ENCODE measurements at places on chromosomes 4 and X.
A peak's percentile ranks its signal among the peaks of the same experiment; 100 is the strongest.

- DNase-seq = no peak
Observed at GRCh38 chr4:88828842-88829571, 131.4 kb upstream of the NAP1L5 start.

- no peak for DNase-seq
Observed at GRCh38 chrX:118506805-118507480, 11.3 kb downstream of the DOCK11 start.

DNA sequence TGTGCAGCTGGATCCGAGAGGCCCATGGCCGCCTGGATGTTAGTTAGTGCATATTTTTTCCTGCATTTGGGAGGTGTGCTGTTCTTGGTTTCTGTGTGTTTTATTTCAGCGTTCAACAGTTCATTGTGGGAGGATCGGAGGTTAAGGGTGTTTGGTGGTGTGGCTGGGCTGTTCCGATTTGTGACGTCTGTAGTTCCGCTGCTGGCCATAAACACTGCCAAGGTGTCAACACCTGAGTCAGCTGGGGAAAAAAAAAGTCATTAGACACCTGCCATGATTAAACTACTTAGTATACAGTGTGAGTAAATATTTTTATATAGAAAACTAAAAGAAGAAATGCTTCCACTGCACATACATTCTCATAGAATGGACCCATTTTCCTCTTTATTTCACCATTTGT, 200.2 kb downstream of the APBB2 start:
- no peak for DNase-seq

DNA sequence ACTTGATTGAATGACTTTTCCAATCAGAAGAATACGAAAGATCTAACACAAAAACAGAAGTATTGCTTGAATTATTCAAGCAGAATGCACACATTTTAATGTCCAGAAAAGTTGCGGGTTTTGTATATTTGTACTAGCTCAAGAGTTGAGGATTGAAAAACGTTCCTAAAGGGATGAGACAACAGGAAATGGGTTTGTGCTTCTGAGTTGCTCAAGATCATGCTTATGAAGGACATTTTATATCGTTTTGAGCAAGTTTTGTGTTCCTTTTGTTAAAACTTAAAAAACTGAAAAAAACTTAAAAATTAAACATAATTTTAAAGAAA, 353 bp upstream of the SMIM10 start:
- no peak for DNase-seq

DNA sequence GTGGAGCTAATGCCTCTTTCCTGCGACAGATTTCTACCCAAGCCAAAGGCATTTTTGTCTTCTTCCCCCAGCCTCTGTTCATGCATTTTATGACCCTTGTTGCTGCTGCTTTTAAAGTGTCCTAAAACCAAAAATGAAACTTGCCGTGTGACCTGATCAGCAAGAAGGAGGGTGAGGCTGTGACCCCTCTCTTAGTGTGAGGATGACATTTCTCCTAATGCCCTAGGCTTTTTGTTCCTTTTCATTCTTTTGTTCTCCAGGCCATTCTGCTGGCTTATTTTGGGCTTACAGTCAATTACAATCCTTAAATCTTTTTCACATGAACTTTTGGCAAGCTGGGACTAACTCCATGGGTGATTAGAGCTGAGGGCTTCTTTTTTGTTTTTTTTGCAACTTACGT, 34.4 kb downstream of the PTTG2 start:
- no peak for DNase-seq

GRCh38 chr4:146943691-146944375, 1.8 kb downstream of the TTC29 start:
- no peak for DNase-seq

DNA sequence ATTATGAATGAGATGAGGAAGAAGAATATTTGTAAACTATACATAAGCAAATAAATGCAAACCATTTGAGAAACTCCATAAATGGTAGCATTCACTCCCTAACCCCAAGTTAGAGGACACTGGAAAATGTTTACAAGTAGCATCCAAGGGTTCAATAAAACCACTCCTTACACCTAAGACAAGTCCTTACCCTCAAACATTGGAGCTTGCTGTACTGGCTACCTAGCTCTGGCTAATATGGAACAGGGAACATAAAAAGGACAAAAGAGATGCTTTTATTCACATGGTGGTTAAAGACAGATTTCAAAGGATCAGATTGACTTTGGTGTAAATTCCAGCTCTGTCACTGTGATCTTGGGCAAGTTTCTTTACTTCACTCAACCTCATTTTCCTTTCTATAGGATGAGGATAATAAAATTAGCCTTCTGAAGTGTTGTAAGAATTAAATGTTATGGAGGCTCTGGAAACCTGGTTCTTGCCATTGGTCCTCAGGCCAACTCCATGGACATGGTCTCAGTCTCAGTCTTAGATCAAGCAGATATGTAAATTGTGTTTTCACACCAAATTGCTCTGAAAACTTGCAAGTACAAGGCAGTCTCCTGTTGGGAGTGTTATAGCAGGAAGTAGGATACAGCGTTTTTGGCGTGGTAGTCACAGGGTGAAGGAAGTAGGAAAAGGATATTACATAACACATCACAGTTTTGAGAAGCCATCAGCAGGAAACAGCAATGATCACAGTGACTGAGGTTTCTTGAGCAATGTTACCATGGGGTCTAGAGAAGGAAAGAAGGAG, 3.3 kb downstream of the CXCL1 start:
- no peak for DNase-seq

DNA sequence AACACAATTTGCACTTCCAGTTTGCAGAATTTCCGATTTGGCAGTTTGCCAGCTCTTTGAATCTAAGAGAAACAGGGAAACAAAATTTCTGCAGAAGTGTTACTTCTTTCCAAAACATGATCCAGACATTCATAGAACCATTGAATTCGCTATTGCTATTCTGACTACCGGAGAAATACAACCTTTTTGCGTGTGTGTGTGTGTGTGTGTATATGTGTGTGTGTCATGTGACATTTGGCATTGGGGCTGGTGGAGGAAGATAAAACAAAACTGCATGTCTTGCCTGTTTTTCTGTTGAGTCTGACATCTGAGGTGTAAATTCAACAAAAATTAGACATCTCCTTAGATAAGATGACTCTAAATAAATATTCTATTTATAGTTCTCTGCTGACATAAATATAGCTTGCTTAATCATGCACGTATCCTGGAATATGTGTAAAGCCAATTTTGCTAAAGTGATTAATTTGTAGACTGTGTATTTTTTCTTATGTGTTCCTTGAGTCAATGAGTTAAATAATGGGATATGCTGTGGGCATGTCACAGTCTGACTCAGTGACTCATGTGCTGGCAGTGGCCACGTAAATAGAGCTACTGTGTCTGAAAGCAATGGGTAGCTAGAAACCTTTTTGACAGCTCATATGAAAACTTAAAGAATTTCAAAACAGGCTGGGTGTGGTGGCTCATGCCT, 98.9 kb downstream of the HPGD start:
- peak; percentile 60 for DNase-seq

DNA sequence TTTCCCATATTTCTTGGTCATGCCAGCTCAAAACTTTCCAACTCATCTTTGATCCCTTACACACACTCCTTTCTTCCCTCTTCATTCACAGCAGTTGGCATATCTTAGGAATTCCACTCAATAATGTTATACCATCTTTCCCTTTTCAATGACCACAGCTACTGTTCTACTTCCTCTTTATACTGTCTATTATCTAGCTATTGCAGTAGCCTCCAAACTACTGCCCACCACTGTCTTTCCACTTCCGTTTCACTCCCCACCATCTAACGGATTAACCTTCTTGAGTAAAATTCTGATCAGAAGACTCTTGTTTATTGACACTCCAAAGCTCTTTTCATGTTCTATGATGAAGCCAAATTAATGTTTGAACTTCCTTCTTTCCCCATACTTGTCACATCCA, 55.8 kb downstream of the ADAMTS3 start:
- DNase-seq = peak; percentile 70

DNA sequence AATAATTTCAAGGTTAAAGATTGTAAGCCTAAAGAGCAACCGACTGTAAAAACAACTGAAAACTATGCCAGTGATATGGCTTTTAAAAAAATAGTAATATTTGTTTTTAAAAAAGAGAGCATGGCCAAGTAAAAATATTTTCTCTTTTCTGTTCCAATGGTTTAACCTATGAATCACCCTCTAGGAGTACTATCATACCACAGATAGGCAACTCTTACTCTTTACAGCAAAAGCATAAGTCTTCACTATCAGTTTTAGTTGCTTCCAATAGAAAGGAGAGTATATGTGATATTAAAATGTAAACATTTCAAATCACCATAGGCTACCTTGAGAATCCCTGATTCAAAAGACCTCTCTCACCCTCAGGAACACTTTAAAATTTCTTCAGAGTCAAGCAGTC, 102.6 kb downstream of the AMELX start:
- no peak for DNase-seq

- no peak for DNase-seq
Observed at GRCh38 chr4:18621186-18621585, 599.6 kb upstream of the LCORL start.

GRCh38 chr4:173258866-173259265, 75.3 kb downstream of the HMGB2 start:
- no peak for DNase-seq

- DNase-seq = no peak
Observed at GRCh38 chr4:147760695-147761094, 28.8 kb downstream of the ARHGAP10 start.

DNA sequence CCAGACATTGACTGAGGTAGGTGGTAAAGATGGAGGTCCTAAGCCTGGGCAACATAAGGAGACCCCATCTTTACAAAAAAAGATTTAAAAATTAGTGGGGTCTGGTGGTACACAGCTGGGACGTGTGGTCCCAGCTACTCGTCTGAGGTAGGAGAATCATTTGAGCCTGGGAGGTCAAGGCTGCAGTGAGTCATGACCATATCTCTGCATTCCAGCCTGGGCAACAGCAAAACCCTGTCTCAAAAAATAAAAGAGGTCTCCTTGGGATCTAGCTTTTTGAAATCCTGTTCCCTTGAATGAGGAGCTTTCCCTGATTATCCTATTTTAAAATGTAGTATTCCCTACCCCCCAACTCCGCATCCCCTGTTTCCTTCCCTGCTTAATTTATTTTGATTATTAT, 78.7 kb upstream of the OGT start:
- no peak for DNase-seq

DNA sequence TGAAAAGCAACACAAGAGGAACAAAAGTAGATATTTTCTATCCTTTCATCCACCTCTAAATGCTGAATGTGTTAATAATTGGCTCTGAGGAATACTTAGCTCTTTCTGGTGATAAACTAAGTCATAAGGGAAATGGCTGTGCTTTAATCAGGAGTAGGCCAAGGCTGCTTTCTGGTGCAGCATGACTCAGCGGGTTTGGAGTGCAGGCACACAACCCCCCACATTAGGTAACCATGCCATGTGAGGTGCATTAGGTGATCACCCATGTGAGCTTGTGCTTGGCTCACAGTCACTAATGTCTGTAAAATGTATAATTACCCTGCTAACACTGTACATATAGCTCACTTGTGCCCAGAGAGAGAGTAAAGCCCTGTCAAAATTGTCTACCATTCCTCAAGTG, 57.2 kb downstream of the USP38 start:
- no peak for DNase-seq

DNA sequence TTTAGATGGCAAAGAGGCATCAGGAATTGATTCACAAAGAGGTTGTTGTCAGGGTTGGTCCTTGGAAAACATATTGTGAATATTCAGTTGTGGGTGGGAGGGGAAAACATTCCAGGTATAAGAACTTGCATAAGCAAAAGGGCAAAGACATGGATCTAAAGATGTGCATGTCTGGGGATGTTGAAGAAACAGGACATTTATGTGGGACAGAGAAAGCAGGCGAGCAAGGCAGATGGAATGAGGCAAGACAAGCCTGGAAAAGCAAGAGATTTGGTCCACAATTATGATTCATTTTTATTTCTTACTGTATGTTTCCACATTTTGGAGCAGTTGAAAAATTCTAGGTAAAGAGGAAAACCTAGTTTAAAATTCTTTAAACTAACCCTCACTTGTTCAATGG, 134.9 kb upstream of the CXXC4 start:
- no peak for DNase-seq

DNA sequence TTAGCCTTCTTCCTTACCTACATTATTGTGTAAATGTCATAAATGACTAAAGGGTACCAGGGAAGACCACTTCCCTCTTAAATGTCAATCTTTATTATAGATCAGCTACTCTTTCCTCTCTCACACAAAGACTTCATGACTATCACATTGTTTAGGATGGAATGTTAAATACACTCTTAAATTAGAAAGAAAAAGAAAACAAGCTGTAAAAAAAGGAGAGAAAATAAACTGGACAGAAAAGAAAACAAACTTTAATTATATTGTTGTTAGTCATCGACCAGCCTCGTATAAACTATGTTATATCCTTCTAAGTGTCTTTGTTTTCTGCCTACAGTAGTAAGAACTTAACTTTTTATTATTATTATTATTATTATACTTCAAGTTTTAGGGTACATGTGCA, 666.4 kb upstream of the NR3C2 start:
- DNase-seq = no peak

Data from KBM-7 (cell line).